ENCODE measurements at places on chromosomes 12 and 14.
A peak's percentile ranks its signal among the peaks of the same experiment; 100 is the strongest.

DNA sequence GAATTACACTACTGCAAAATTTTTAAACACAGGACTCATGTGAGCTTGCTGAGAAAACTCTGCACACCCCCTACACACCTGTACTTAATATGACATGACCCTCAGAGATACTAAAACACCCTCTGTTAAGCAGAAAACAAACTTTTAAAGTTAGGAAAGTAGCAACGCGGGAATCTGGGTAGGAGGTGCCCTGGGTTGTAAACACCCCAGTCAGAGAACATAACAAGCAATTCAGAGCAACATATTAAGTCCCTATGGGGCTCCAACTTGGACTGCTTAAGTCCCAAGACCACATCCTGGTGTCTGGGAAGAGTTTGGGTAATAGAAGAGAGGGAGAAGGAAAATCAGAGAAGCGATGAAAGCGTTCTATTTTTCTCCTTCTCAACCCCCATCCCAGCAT is 1.2 kb downstream of the ATF7 start:
- no peak for DNase-seq

- no peak for DNase-seq
These were observed 152.0 kb downstream of the KTN1 start for GRCh38 chr14:55731881-55732498.

DNA sequence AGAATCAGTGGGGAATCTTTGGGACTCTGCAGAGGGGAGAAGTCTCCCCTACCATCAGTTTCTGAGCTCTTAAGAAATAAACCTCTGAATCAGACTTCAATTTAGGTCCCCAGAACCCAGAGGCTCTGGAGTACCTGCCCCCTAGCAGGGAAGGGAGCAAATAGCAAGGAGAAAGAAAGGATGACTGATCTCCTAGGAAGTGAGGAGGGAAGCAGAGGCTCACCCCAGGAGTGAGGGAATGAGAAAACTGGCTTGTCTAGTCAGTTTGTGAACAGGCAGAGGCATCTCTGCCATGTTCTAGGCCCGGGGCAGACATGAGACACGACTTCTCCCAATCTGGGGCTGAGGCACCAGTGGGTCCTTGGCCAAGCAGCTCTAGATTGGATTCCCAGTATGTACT is 24.3 kb upstream of the SMUG1 start:
- peak; percentile 14 for DNase-seq

DNA sequence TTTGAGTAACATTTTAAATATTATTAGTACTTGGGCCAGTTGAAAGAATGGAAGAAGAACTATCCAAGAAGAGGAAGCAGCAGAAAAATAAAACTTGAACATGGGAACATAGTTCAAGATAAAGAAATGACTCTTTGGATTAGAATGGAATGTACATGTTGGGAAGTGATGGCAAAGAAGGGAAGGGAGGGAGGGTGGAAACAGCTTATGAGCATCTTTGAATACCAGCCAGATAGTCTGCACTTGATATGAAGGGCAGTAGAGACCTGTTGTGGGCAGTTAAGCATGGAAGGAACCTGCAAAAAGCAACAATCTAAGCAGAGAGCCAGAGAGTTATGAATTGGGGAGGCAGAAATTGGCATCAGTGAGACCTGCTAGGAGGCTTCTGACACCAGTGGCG is 10.0 kb upstream of the IL22 start:
- DNase-seq, result no peak

GRCh38 chr12:18580291-18580690 is 157.5 kb downstream of the PLCZ1 start:
- no peak for DNase-seq

GRCh38 chr14:104714681-104715080 is 9.3 kb upstream of the ADSS1 start:
- no peak for DNase-seq

DNA sequence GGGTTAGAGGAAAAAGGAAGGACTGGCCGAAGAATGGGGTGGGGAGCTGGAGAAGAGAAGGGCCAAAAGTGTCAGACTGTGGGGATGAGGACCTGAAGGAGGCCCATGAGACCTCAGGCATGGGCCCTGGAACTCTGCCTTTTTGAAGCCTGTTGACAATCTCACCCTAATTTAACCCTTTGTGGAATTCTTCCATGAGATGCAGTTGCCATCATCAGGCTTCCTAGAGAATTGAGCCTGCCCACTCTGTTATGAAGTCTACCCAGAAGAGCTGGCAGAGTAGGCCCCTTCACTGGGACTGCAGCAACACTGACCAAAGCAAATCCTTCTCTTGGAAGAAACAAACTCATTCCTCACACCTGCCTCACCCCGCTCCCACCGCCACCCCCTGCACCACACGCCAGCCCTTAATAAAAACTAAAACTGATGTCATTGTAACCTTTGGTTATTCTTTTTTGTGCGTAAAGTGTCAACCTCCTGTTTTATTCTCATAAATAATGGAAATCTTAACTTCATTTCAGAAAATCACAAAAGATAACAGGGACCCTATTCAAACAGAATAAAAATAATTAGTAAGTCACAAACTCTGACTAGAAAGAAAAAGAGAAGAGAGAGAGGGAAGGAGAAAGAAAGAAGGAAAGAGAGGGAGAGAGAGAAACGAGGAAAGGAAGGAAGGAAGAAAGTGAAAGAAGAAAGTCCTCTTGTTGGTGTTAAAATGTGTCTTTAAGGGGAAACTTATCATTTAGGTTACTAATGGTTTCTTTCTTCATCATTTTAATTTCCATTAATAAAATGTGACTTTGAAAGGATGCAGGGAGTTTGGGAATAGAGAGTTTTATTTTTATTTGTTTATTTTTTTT is 61.3 kb downstream of the CRADD start:
- no peak for DNase-seq

DNA sequence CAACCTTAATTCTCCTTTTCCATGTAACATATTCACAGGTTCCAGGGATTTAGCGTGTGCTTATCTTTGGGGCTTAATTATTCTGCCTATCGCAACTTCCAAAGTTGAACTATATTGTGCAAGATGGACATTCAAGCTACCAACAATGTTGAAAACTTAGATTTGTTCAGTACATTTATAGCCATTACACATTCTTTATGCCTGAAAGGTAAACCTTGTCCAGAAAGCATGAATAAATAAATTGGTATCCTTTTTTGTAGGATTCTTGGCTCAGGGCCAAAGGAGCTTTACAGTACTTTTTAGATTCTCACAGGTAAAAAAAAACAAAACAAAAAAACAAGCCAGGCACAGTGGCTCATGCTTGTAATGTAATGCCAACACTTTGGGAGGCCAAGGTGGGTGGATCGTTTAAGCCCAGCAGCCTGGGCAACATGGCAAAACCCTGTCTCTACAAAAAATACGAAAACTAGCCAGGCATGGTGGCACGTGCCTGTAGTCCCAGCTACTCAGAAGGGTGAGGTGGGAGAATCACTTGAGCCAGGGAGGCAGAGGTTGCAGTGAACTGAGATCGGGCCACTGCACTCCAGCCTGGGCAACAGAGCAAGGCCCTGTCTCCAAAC is 3.3 kb downstream of the C12orf56 start:
- no peak for DNase-seq

- DNase-seq, result no peak
These were observed 81.5 kb downstream of the AEBP2 start for GRCh38 chr12:19520646-19521415.

DNA sequence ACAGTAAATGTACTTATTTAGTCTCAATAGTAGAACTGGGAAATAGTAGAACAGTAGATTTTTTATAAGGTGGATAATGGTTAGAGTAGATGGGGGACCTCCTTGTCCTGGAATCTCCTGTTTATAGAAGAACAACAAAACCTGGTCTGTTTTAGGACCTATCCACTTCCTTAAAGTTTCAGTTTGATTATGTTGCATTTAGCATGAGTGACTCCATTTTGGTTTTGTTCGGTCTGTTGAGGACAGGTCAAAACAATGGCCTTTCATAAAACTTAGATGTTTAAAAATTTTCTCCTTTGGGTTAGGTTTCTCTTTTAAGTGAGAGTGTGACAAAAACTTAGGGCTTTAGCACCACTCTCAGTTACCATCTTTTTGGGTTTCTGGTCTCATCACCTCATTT is 308.9 kb downstream of the BTG1 start:
- no peak for DNase-seq

- no peak for DNase-seq
These were observed 3.4 kb downstream of the RBM19 start for GRCh38 chr12:113962733-113963132.

GRCh38 chr12:129635021-129635685 is 268.7 kb downstream of the TMEM132D start:
- no peak for DNase-seq

GRCh38 chr12:66674495-66675122 is 4.3 kb downstream of the GRIP1 start:
- DNase-seq, result no peak

DNA sequence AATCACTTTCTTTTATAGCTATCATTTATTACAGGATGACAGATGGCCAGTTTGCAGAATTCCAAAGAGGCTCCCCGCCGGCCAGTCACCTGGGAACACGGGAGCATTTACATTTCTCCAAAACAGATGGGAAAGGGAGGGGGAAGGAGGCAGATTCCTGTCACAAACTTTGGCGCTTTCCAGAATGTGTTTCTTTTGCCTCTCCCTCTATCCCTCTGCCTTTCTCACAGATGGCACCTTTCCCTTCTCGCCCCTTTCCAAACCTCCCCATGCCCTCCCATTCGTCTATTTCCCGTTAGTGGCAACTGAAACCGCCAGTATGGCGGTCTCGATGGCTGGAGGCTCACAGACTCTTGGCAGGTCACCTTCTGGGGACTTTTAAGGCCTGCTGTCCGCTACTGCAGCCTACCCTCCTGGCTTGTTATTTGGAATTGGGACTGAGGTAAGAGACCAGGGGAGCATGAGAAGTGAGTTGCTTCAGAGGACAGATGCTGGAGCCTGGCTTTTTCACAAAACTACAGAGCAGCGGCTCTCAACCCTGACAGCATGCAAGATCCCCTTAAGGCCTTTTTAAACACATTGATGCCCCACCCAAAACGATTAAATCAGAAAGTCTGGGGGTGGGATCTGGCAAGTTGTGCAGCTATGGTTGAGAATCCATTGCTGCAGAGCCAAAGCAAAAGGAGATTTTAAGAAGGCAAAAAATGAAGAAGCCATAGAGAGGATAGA is 161.5 kb upstream of the VASH1 start:
- no peak for DNase-seq

- DNase-seq, result no peak
These were observed 75.6 kb upstream of the SLC24A4 start for GRCh38 chr14:92247341-92247740.

GRCh38 chr14:46902837-46903236 is 251.3 kb upstream of the RPL10L start:
- no peak for DNase-seq

DNA sequence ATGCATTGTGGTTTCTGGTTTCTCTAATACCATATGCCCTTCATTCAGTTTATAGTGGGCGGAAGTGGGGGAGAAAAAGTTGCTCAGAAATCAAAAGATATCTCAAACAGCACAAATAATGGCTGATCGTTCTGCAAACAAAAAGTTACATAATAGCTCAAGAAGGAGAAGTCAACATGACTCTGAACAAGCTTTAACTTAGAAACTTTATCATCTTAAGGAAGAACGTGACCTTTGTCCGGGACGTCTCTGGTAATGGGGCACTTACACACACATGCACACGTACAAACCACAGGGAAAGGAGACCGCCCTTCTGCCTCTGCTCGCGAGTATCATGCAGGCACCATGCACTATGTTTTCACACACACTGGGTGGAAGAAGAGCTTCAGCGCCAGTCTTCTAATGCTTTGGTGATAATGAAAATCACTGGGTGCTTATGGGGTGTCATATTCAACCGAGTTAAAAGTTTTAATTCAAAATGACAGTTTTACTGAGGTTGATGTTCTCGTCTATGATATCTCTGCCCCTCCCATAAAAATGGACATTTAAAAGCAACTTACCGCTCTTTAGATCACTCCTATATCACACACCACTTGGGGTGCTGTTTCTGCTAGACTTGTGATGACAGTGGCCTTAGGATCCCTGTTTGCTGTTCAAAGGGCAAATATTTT is 4.7 kb downstream of the FOS start:
- DNase-seq, result peak; percentile 87

- DNase-seq, result no peak
These were observed 83.2 kb downstream of the ITPK1 start for GRCh38 chr14:93032421-93032936.

DNA sequence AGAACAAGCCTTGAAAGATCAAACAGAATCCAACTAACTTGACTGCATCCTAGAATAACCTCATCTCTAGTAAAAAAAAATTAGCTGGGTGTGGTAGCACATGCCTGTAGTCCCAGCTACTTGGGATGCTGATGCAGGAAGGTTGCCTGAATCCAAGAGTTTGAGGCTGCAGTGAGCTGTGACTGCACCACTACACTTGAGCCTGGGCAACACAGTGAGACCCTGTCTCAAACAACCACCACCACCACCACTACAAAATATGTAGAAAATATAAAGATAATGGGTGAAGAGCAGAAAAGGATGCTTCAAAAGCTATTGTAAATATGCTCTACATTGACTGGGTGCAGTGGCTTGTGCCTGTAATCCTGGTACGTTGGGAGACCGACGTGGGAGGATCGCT is 27.3 kb downstream of the SUPT16H start:
- no peak for DNase-seq

- DNase-seq, result no peak
These were observed 379.8 kb downstream of the VRK1 start for GRCh38 chr14:97177016-97177415.

GRCh38 chr14:89292579-89293313 is 124.3 kb downstream of the FOXN3 start:
- no peak for DNase-seq

GRCh38 chr12:131494741-131495524 is 216.0 kb upstream of the SFSWAP start:
- DNase-seq, result no peak

DNA sequence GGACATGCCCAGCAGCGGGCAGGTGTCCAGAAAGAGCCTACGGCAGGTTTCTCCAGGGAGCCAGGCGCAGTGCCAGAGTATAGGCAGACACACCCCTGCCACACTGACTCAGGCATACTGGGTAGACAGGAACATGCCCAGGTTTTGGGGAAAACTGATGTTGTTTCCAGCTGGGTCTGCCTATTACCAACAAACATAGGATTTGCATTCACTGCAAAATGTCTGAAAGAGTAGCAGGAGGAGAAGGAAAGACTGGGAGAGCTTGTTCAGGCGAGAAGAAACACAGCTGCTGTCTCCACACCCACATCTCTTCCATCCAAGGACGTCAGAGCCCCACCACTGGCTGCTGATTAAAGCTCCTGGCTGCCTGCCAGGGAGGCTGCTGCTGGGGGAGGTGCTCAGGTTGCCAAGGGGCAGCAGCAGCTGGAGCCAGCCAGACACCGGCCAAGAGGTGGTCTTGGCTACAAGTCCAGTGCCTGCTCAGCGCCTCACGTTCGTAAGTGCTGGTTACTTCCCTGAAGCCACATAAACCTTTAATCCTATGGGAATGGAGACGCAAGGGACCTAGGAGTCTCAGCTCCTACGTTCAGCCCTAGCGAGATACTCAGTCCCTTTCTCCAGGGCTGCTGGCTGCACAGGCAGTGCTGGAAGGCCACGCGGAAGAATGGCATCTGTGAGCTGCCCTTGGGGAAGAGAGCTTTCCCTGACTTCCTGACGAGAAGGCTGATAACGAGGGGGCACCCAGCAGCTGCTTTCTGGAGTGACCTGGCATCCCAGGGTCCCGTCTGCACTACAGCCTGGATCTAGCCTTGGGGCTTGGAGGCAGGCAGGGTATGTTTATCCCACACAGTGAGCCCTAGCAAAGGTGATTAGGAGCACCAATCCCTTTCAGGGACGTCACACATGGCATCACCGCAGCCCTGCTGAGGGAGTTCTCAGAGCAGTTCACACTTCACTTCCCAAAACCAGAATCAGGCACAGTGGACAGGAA is 58.1 kb downstream of the PLEKHG3 start:
- peak; percentile 92 for DNase-seq

All from posterior vena cava (tissue), 2 donors.